A549 treated with AZD2906 at 1 μM for 4 hours (cell line): ENCODE measurements at places on chromosomes 1 and 21. TPM values are rescaled to one million over a fixed set of nuclear protein-coding genes. Genes with fewer than 3 reads are reported as not detected.

A3GALT2 gene
- total RNA-seq = not detected in 5 replicates

CFAP107 gene
- not detected in 5 replicates for total RNA-seq

RPE65 gene
- not detected in 5 replicates for total RNA-seq

NHLH1 gene
- 0.32 to 0.71 TPM (median 0.40 TPM) in 5 replicates for total RNA-seq

OR2L8 gene
- not detected in 5 replicates for total RNA-seq

MEGF6 gene
- total RNA-seq = 6.3 to 10.6 TPM (median 8.0 TPM) in 5 replicates

PTPRC gene
- not detected in 5 replicates for total RNA-seq

OR2L3 gene
- not detected in 5 replicates for total RNA-seq

SH2D5 gene
- total RNA-seq = 11.6 to 15.5 TPM (median 13.1 TPM) in 5 replicates

TNFRSF1B gene
- total RNA-seq = 0.52 to 0.65 TPM (median 0.60 TPM) in 5 replicates

TAS1R1 gene
- 0.03 TPM in 1 of 5 replicates, not detected in the others for total RNA-seq
